Activated CD4-positive, alpha-beta T cell treated with anti-CD3 and anti-CD28 coated beads, Interleukin-2, amount 50 U/mL, for 1 hour (primary cell): ENCODE measurements at places on chromosomes 3 and 15.

GRCh38 chr15:40439461-40439959 is 1.2 kb upstream of the BAHD1 start:
- no peak for DNase-seq

DNA sequence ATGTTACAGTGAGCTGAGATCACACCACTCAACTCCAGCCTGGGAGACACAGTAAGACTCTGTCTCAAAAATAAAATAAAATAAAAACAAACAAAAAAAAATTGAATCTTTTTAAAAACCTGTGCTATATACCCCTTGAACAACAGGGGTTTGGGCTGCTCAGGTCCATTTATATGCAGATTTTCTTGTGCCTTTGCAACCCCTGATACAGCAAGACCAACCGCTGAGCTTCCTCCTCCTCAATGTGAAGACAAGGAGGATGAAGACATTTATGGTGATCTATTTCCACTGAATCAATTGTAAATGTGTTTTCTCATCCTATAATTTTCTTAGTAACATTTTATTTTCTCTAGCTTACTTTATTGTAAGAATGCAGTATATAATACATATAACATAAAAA is 831.0 kb upstream of the ARPP21 start:
- no peak for DNase-seq

DNA sequence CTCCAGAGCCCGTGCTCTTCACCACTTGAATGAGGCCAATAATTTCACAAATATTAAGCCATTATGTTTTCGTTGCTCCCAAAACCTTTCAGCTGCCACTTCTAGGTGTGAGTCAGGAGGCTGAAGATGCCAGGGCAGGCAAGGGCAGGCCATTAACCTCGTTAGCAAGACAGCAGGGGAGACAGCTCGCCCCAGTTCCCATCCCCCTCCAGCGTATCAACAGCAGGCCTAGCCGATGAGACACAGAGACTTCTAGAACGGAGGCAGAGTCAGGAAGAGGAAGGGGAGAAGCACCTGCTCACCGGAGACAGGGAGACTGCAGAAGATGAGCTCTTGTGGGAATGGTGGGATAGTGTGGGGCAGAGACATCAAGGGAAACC is 28.0 kb upstream of the PLA2G4E start:
- no peak for DNase-seq

- no peak for DNase-seq
Measured at GRCh38 chr15:70867911-70868467, 14.0 kb upstream of the LARP6 start.

DNA sequence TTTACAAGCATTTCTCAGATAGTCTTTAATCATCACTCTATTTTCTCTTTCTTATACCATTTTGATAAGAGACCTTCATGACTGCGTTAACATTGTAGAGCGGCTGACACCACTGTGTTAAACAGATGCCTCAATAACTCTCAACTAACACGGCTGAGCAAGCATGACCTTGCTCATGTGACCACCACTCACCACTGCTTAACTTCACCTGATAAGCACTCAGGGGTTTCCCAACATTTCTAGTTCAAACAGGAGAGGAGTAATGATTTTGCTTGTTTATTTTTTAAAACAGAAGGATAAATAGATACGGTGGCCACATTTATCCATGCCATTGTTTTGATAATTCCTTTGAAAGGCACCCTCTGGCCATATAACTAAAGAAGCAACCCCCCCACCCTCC is 37.7 kb upstream of the TMEM45A start:
- no peak for DNase-seq

DNA sequence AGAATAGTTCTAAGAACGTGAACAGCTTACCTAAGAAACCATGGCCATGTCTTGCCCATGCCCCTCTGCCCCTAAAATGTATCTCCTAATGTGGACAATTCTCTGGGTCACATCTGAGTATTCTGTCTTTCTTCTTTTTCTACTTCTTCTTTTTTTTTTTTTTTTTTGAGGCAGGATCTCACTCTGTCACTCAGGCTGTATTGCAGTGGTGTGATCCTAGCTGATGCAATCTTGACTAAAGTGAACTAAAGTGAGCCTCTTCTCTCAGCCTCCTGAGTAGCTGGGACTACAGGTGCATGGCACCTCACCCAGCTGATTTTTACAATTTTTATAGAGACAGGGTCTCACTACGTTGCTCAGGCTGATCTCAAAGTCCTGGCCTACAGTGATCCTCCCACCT is 204.8 kb upstream of the ZPLD1 start:
- no peak for DNase-seq

DNA sequence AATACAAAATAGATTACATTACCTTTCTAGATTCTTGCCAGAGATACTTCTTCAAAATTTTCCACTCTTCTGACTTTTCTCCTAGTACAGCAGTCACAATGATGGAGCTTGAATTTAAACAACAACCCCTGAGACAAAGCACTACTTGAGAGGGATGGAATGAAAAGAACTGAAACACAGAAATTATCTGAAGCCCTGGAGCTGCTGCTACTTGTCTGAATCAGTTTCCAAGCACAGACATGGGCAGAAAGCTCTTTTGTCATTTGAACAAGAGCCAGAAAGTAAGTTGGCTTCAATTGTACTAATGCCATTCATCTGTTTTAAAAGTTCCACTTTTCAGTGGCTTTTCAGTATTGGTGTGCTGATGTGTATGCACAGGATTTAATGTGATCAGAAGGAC is 718.5 kb upstream of the ARPP21 start:
- no peak for DNase-seq

- no peak for DNase-seq
Measured at GRCh38 chr3:160588023-160588422, 22.7 kb upstream of the KPNA4 start.

GRCh38 chr3:9500108-9501050 is 53.2 kb downstream of the LHFPL4 start:
- peak; percentile 58 for DNase-seq

DNA sequence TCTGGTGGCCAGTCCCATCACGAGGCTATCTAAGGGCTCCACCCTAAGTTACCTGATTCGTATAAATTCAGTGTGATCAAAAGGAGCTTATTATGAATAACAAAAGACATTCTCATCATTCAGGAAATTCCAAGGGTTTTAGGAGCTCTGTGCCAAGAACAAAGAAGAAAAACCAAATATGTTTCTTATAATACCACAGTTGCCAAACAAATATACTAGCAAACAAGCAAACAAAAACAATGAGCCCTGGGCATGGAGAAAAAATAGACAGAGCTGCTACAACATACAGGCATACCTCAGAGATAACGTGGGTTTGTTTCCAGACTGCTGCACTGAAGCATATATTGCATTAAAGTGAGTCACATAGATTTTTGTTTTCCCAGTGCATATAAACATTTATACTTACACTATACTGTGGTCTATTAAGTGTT is 20.2 kb upstream of the CFAP161 start:
- DNase-seq, result no peak

DNA sequence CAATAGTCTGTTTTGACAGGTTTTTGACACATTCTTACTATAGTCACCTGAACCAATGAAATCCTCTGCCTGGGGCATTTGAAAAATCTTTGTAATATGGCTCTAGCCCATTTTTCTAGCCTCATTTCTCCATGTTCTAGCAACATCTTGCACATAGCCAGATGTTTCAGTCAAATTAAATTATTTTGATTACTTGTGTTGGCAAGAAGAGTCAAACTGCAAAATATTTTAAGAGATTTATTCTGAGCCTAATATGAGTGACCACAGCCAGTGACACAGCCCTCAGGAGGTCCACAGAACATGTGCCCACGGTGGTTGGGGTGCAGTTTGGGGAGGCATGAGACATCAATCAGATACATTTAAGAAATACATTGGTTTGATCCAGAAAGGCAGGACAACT is 6.9 kb downstream of the IFT122 start:
- no peak for DNase-seq

GRCh38 chr3:16066545-16066944 is 107.9 kb upstream of the GALNT15 start:
- no peak for DNase-seq

GRCh38 chr3:155852341-155852740 is 1.9 kb downstream of the SLC33A1 start:
- no peak for DNase-seq

DNA sequence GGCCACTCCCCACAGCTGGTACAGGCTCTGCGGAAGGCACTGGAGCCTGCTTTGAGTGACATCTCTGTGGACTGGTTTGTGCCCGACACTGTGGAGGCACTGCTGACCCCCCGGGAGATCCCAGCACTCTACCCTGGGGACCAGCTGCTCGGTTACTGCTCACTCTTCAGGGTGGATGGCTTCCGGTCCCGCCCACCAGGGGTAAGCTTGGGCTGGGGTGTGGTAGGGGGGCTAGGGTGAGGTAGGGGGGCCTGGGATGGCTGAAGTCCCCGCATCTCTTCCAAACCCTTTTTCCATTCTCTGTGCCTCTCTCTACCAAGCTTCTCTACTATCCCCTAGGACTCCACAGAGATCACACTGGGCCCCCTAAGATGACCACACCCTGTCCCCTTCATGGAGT is 7.8 kb downstream of the VWA5B2 start:
- no peak for DNase-seq

- DNase-seq, result no peak
Measured at GRCh38 chr3:111758642-111759041, 100.4 kb upstream of the PHLDB2 start.

GRCh38 chr15:93072011-93072410 is 17.0 kb downstream of the RGMA start:
- no peak for DNase-seq

DNA sequence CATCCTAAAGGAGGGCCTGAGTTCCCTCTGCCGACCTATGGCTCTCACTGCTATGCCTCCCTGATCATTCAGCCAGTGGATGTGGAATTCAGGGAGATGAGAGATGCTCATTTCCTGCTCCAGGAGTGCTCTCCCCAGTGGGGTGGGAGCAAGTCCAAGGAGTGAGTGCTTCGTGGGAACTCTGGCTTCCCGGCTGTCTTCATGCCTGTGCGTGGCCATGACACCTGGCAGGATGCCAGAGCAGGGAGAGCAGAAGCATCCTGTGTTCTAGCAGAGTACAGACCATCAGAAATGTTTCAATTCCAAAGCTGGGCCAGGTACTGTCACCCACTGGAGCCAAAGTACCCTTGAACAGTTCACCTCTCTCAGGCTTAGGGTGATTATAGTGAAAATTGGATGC is 45.1 kb downstream of the APH1B start:
- DNase-seq, result no peak

DNA sequence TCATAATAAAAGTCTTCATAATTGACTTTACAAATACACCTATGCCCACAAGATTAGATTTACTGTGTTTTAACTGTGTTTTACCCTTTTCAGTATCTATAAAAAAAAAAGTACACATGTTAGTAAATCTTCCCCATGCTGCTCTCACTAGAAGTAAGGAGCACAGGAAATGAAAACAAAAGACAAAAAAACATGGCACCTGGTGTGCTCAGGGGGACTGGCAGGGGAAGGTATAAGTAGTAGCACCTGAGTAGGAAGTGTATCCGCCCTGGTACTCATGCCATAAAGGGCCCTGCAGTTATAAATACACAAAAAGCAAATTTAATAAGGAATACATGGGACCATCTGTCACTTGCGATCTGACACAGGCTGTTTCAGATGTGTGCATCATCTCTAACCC is 8.9 kb upstream of the ALDH1A2 start:
- DNase-seq, result no peak

GRCh38 chr3:46193436-46193835 is 14.7 kb downstream of the CCR1 start:
- DNase-seq, result no peak

- no peak for DNase-seq
Measured at GRCh38 chr3:124558991-124559845, 171.0 kb upstream of the UMPS start.

DNA sequence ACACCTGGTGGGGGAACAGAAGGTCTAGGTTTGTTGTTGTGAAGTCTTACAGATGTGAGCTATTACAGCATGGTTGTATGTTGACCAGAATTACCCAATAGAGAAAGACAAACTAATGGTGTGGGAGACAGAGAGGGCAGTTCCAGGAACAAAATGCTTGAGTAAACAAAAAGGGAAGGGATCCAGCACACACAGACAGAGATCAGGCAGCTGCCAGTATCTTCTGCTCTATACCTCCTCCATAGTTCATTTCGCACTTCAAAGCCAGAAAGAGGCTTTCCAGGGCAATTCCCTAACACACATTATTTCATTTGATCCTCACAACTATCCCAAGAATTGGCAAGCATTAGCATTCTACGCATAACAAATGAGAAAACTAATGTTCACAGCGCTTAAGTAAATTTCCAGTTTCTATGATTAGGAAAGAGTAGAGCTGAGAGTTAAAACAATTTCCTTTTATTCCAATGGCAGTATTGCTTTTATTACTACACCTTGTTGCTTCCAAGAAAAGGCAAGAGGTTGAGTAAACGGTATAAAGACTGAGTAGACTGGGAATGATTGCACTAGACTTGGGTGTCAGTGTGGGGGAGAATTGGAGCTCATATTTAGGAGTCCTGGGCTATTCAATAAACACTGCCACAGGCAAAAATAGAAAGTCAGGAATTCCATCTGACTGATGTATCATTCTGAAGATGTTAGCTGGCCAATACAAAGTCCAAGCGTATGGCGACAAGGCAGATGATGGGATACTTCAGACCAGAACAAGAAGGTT is 39.7 kb upstream of the ZNF280D start:
- no peak for DNase-seq

DNA sequence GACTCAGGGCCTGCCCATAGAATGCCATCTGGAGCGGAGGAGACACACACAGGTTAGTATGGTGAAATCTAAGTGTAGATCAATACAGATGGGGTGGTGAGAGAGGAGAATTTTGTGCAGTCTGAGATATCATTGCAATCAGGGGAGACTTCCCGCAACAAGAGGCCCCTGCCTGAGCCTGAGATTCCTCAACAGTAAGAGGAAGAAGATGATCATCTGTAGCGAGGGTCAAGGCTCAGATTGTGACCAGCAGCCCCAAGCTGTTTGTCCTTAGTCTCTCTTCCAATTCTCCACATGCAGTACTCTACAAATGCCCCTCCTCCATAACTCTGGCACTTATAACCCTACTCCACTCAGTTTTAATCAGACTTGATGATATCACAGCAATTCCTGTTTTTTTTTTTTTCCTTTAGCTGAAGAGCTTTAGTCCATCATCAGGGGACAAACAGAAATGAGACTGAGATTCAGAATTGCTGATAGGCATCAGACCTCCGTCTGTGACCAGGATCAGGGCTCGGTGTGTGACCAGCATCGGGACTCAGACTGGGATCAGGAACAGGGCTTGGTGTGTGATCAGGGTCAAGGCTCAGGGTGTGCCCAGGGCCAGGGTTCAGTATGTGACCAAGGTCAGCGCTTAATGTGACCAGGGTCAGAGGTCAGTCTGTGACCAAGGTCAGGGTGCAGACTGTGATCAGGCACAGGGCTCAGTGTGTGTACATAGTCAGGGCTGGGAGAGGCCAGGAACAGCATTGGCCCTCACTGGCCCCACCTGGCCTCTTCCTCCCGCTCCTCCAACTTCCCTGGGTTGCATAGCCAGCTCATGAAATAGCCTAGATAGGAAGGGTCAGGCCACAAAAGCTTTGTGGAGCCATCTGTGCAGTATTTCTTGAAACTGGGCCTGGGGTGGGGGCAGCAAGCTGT is 14.1 kb downstream of the LOXL1 start:
- DNase-seq, result no peak

GRCh38 chr3:9347081-9347480 is 15.8 kb upstream of the THUMPD3 start:
- DNase-seq, result no peak
